ENCODE measurements at places on chromosomes 4 and X.

- no peak for DNase-seq
Observed at GRCh38 chr4:114192854-114193253, 213.4 kb upstream of the ARSJ start.

DNA sequence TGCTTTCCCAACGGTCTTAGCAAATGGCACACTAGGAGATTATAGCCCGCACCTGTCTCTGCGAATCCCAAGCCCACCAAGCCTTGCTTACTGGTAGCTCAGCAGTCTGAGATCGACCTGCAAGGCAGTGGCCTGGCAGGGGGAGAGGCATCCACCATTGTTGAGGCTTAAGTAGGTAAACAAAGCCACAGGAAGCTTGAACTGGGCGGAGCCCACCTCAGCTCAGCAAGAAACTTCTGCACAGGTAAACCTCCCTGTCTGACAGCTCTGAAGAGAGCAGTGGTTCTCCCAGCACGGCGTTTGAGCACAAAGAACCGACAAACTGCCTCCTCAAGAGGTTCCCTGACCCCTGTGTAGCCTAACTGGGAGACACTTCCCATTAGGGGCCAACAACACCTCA lies 42.8 kb downstream of the BRWD3 start:
- DNase-seq, result no peak

- no peak for DNase-seq
Observed at GRCh38 chrX:2696698-2697215, 5.7 kb downstream of the CD99 start.

DNA sequence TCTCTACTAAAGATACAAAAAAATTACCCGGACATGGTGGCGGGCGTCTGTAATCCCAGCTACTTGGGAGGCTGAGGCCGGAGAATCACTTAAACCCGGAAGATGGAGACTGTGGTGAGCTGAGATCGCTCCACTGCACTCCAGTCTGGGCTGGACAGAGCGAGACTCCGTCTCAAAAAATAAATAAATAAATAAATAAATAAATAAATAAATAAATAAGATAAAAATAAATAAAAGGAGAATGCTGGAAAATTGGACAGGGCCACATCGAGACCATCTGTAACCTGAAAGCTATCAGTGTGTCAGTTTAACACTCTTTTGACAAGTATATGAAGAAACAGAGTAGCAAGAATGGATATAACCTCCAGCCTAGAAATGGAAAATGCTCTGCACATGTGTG lies 15.7 kb upstream of the FAT1 start:
- no peak for DNase-seq

DNA sequence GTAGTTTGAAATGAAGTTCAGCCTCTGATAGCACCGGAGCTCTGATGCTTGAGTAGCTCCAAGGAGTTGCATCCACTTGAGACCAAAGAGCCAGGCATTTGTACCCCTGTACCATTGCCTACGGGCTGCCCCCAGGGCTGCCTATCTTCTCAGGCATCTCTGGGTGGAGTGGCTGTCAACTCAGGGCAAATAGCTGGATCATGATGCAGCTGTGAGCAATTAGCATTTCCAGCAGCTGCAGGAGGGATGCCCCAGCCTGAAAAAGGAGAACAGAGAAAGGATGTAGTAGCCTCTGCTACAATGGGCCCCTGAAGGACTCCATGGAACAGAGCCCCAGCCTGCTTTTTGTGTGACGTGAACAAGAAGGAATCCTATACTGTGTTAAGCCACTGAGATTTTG lies 492.6 kb downstream of the BCOR start:
- no peak for DNase-seq

DNA sequence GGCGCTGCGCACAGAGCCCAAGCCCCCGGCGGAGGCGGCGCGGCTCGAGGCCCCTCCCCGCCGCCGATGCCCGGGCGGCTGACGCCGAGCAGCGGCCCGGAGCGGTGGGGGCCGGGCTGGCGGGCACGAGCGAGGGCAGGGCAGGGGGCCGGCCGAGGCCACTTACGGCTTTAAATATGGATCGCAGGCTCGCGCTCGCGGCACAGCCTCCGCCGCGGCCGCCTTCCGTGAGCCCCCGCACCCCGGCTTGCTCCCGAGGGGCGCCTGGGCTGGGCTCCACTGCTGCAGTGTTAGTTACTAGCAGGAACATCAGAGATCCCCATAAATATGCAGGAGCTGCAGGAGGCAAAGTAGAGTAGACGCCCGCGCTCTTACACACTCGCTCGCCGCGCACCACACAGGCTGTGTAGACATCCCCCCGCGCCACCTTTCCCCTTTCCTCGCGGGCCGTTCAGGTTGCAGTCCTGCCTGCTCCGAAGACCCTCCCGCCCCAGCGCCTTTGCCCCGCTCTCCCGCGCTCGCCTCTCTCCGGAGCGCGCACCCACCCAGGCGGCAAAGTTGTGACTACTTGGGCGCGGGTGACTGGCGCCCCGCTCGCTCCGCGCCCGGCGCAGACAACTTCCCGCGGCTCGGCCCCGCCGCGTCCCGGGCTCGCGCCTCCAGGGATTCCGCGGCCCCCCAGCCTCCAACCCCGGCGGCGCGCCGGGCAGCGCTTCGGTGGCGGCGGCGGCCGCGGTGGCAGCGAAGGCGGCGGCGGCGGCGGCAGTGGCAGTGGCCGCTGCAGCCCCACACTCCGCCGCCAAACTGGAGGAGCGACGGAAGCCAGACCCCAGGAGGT lies 152.0 kb upstream of the SLC4A4 start:
- DNase-seq, result peak; percentile 80

- DNase-seq, result no peak
Observed at GRCh38 chrX:586351-586750, 44.2 kb upstream of the SHOX start.

- DNase-seq, result no peak
Observed at GRCh38 chrX:42975906-42976305, 197.9 kb upstream of the PPP1R2C start.

GRCh38 chr4:7793186-7793585 lies 146.5 kb downstream of the AFAP1 start:
- DNase-seq, result no peak

DNA sequence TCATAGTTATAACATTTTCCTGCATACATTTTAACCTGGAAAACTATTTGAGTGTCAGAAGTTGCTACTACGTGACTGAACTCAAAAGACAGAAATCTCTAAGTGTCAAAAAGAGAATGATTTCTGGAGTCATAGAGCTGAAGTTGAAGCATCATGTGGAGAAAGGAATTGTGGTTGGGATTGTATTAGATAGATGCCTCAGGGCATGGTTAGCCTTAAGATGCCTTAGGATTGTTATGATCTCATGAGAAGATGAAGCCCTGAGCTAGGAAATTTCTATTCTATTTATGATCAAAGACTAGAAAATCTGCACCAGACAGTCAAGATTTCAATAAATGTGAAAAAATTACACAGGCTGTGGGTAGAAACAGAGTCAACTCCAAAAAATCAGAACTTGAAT lies 20.2 kb downstream of the EPGN start:
- no peak for DNase-seq

- no peak for DNase-seq
Observed at GRCh38 chr4:96455045-96455720, 615.3 kb downstream of the PDHA2 start.

DNA sequence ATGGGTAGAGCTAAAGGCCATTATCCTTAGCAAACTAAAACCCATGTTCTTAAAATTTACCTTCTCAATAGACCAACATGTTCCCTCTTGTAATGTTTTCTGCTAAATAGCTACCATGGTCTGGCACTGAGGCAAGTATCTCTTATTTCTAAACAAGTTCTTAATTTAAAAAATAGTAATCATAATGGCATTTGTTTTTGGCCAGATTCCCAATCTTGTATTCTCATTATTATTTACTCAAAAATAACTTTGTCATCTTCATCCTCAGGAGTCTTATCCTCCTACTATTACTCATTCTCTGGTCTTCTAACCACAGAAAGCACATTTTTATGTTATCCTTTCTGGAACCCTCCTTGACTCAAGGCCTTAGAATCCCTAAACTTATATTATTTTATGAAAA lies 931.2 kb downstream of the CCSER1 start:
- DNase-seq, result no peak

DNA sequence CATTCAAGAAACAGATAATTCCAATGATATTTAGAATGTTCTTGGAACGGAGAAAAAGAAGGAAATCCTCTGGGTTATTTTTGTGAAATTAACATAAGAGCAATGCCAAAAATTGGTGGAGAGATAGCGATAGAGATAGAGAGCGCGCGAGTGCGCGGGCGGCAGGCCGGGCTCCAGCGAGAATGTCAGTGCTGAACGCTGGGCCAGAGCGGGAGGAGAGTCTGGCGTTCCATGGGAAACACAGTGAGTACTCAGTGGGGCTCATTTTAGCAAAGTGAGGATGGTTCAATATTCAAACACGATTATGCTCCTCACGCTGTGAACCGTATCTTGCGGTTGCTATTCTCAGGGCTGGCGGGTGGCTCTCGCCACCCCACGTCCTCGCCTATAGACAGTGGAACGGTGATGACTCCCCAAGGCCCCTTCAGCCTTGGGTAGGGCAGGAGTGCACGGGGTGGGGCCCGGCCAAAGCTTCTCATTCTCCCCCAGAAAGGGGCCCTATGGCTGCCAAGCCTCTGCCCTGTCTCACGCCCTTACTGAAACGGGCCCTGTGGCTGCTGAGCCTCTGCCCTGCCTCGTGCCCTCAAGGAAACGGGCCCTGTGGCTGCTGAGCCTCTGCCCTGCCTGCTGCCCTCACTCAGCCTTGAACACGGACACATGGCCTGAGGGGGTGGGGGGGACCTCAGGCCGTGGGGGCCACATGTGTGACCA lies 16.9 kb downstream of the CPLX1 start:
- DNase-seq, result no peak

- DNase-seq, result no peak
Observed at GRCh38 chr4:1794809-1795298, 1.8 kb downstream of the FGFR3 start.

DNA sequence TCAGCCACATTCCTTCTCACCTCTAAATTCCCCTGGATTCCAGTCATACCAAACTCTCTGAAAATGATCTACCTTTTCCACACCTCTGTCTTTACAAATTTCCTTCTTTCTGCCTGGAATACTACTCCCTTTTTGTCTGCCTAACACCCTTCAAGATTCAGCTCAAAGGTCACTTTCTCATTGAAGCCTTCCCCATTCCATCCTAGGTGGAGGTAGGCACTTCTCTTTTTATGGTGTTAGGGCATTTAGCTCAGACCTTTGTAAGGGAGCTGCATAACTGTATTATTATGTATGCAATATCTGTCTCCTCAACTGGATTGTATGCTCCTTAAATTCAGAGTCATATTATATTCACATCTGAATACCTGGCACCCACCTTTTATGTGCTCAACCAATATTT lies 137.7 kb downstream of the RCHY1 start:
- no peak for DNase-seq

- no peak for DNase-seq
Observed at GRCh38 chr4:1154126-1154522, 18.3 kb downstream of the SPON2 start.

DNA sequence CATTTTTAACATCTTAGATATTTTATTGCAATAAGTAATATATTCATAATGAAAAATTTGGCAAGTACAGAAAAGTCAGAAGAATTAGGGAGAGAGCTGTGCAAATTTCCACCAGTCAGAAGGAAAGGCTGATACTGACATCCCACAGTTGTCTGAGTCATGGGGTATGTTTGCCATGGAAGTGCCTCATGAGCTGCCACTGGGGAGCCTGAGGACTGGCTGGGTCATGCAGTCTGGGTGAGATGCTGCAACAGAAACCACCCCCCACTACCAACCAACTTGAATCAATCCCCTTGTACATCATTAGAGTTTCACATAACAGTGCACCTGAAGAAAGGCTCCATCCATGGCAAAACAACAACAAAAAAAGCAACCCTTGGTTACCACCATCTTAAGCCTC lies 45.2 kb upstream of the ENPP6 start:
- no peak for DNase-seq

DNA sequence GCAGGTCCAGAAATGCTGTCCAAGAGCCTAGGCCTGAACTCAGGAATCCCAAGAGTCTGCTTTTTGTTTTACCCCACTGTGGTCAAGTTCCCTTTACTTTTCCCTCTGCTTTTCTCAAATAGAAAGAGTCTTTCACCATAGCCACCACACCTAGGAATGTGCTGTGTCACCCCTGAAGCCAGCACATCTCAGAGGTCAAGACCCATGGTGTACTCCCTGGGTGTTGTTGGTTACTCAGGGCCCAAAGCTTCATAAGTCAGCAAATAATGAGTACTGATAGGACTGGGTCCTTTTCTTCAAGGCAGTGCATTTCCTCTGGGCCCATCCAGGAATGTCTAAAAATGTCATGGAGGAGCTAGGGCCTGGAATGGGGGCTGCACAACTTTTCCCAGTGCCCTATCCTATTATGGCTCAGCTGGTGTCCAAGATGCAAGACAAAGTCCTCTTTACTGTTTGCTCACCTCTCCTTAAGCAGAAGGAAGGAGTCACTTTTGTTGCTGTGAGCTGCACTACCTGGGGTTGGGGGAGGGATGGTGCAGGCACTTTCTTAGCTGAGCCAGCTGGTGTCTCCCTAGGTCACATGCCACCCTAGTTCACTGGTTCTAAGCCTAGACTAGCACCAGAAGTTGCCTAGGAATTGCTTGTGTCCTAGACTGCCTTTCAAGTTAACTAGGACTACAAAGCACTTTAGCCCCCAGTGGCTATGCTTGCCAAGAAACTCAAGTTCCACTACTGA lies 62.4 kb upstream of the RXFP1 start:
- DNase-seq, result no peak

DNA sequence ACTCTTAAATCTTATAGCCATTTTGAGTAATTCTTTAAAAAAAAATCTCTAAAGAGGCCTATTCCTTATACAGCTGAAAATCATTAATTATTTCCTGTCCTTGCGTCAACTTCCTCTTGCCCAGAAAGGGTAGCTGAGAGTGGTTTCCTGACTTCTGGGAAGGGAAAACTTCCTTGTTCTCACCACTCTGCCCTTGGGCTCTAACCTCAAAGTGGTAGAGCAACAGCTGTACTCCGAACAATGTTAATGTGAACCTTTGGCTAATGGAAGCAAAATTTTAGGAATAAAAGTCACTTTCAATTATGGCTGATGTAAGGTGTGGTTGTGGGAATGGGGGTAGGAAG lies 15.3 kb downstream of the KLHL2 start:
- DNase-seq, result no peak

- DNase-seq, result no peak
Observed at GRCh38 chrX:41373989-41374606, 40.1 kb downstream of the DDX3X start.

DNA sequence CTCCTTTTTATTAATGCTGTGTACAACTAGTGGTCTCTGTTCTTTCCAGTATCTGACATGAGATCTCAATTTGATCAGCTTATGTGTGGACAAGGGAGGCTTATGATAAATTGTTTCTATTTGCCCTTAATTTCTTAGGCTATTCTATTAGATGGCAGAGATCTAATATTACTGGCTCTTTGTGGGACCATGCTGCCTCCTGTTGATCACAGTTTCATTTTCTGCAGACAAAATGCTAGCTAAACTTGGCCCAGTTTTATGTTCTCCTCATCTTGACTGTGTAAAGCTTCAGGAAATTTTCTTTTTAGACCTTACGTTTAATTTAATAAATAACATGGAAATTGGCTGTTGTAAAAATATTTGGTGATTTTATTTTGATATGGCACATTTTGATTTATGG lies 627.1 kb upstream of the AADAT start:
- DNase-seq, result no peak
